GM04503 (cell line): ENCODE measurements at places on chromosomes 6 and 20.

DNA sequence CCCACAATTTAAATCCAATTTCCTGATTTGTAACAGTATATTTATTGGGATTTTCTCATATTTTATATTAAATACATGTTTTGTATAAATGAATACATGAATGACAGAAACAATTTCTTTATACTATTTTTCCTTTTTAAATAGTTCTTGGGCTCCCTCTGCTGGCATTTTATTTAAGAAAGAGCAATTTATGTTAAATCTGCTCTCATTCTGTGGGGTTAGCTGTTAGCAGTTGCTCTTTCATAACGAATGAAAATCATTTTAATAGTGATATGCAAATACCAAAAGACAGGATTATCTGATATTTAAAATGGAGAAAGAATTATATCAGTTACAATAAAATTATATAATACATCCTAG, 118.3 kb downstream of the RALGAPA2 start:
- no peak for DNase-seq

GRCh38 chr6:149433881-149434280, 33.8 kb downstream of the SUMO4 start:
- peak; percentile 41 for DNase-seq

DNA sequence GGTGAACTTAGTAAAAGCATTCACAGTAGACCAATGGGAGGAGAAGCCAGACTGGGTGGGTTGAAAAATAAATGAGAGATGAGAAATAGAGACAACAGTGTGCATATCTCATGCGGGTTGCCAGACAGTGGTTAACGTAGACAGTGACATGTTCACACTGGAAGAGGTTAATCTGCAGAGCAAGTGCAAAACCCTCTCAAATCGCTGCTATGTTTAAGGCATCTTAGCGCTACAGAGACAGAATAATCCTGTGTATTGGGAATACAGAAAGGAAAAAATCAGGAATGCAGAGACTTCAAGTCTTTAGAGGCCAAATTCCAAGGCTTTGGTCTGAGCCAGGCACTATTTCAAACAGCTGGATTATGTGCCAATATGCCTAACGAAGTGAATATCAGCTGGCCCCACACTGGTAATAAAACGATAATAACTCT, 107.1 kb downstream of the TSHZ2 start:
- DNase-seq, result no peak

DNA sequence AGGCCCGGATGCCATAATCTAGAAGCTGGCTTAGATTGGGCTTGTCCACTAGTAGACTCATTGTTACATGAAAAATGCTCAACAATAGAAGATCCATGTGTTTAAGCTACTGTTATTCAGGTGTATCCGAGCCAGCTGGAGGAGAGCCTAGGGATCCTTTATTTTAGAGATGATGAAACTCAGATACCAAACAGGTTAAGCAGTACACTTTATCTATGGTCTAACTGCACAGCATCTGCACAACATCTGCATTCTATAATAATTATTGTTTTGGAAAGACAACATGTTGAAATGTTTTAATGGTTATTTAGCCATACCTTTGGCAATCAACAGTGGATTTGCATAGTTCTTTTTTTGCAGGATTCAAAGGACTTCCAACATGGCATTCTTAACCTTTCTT, 134.1 kb downstream of the RFPL4B start:
- DNase-seq, result no peak

GRCh38 chr6:43753570-43754183, 16.3 kb upstream of the VEGFA start:
- DNase-seq, result no peak

DNA sequence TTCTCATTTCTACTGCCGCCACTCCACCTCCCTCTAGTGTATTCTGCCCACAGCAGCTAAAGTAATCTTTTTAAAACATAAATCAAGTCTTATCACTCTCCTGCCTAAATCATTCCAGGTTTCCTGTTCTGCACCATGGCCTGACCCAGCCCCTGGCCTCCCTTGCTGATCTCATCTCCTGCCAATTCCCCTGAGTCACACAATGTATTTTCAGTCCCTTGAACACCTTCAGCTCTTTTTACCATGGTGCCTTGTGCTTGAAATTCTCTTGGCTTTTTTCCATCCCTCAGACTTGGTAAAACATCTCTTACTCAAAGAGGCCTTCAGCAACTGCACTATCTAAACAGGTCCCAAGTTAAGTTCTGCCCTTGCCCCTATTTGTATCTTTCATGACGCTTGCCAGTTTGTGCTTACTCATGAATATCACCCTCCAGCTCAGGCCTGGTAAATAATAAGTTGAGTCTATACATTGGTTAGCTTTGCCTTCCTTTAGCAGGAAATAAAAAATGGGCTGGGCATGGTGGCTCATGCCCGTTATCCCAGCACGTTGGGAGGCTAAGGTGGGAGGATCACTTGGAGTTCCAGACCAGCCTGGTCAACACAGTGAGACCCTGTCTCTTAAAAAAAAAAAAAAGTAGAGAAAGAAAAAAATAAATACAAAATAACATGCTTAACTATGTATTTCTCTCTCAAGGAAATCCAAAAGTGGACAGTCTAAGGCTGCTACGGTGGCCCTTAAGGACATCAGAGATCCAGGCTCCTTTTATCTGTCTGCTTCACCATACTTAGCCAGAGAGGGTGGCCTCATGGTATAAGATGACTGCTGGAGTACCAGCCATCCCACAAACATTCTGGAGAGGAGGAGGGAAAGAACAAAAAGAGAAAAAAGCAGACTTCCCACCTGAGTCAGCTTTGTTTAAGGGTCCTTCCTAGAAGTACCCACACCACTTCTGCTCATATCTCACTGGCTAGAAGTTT, 62.2 kb downstream of the ARFGEF2 start:
- peak; percentile 33 for DNase-seq

DNA sequence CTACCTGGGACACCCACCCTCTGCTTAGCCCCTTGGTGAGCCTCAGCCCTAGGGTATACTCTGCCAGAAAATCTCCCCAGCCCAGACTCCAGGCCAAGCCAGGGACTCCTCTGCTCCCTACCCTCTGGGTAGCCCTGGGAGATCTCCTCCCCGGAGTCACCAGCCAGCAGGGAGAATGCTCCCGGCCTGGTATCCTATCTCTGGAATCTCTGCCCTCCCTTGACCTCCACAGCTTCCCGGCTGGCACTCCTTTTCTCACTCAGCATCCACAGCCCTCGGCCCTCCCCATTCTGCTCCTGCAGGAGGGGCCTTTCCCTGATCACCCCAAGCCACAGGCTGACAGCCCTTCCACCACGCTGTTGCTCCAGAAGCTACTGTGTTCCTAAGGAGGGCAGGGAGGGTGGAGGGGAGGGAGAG, 22.6 kb downstream of the NOL4L start:
- DNase-seq, result no peak

DNA sequence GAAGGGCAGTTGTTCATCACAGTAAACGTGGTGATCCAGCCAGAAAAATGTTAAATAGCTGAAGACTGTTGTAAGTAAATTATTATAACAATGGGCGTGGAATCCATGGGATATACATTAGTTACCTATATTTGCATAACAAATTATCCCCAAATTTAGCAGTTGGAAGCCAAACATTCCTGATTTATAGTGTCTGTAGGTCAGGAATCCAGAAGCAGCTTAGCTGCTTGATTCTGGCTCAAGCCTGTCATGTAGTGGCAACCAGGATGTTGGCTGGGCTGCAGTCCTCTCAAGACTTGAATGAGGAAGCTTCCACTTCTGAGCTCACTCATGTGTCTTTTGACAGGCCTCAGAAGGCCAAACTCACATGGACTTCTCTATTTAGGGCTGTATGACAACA, 6.9 kb upstream of the ADGRB3 start:
- DNase-seq, result no peak

DNA sequence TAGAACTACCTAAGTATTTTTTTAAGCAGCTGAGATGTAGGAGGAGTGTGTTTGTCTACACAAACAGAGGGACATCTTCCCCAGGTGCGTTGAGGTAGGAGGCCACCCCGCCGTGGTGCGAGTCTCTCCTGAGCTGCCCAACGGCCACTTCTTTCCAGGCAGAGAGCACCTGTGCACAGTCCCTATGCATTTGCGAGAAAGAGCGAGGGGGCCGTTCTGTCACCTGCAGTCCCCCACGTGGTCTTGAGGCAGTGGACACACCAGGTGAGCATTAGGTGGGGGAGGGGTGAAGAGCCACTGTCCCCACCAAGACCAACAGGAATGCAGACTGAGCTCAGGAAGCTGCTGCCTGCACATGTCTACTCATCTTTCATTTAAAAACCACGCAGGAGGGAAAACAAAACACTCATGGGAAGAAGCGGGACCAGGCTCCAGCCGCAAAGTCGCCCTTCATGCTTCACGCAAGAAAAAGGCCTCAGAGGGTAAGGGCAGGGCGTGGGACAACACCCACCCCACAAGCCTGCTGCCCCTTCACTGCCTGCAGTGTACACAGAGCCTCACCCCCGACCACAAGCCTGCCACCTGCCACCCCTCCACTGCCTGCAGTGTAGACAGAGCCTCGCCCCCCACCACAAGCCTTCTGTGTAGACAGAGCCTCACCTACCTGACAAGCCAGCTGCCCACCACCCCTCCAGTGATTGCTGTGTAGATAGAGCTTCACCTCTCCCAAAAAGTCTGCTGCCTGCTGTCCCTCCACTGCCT, 142.0 kb downstream of the DLL1 start:
- DNase-seq, result no peak

DNA sequence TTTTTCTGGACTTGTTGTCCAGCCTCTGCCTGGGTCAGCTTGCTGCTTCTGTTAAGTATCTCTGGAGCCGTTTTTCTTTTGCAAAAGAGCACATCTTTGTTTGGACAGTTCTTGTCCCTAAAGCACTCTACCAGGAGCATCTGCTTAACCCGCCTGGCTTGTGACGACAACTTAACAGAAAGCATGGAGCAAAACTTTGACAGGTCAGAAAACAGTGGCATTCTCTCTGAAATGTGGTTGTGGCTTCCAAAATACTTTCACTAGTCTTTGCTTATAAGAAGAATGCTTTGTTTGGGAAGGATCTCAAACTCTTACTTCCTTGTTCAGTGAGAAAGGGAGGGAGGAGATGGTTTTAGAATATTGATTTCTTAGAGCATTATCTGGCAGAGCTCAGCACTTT, 47.6 kb downstream of the CD109 start:
- no peak for DNase-seq

- no peak for DNase-seq
Observed at GRCh38 chr6:157054531-157054979, 268.8 kb downstream of the TMEM242 start.

GRCh38 chr20:59668926-59669850, 64.8 kb downstream of the PHACTR3 start:
- DNase-seq, result no peak

DNA sequence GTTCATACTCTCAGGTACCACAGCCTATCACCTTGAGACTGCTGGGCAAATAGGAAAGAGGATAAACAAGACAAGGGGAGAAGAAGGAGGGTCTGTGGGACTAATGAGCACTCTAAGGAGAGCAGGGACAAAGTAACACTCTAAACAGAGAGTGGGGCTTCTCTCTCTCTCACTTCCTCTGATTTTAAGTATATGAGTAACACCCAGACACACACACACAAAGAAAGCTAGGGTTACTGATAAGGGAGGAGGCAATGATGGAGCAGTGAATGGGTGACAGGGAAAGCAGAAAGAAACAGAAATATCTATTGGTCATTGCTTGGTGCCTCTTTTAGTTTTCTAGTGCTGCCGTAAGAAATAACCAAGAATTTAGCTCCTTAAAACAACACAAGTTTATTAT, 96.2 kb upstream of the RNF217 start:
- no peak for DNase-seq

- DNase-seq, result no peak
Observed at GRCh38 chr6:74946961-74947360, 258.9 kb downstream of the COL12A1 start.

- DNase-seq, result no peak
Observed at GRCh38 chr6:35461270-35461669, 6.9 kb upstream of the RPL10A start.

DNA sequence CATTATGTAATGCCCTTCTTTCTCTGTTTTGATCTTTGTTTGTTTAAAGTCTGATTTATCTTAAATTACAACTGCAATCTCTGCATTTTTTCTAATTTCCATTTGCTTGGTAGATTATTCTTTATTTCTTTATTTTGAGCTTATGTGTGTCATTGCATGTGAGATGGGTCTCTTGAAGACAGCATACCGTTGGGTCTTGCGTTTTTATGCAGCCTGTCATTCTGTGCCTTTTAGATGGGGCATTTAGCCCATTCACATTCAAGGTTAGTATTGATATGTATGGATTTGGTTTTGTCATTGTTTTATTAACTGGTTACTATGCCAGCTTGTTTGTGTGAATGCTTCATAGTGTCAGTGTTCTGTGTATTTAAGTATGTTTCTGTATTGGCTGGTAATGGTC, 84.9 kb upstream of the HMGCLL1 start:
- DNase-seq, result no peak

DNA sequence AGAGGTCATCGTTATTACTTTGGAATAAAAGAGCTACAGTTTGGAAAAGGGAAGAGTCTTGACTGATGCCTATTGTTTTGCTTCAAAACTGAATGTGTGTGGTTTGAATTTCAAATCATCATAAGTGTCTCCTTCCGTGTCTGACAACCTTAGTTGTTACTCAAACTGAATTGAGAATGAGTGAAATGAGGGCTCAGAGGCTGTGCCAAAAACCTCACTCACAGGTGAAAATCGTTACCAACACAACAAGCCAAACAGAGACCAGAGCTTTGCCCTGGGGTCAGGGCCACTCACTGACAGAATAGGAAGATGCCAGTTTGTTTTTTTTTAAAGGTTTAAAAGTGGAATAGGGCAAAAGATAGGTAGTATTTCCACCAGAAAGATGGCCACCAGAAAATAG, 15.2 kb upstream of the SIRT5 start:
- no peak for DNase-seq

DNA sequence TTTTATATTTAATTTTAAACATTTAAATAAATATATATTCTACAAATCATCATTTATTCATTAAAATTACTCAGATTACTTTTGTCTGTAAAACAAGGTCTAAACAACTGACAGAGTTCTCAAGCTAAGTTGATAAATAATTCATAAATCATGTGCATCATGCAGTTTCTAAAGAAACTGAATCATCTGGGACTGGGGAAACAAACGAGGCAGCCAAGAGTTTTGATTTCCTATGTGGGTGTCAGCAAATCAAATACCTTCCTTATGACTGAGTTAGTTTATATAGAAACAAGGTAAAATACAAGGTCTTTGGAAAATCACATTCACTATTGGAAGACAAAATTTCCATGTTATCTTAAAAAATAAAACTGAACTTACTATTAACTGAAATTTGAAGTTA, 149.9 kb upstream of the BEND6 start:
- DNase-seq, result peak; percentile 34

GRCh38 chr20:9460518-9460917, 53.9 kb upstream of the LAMP5 start:
- no peak for DNase-seq

DNA sequence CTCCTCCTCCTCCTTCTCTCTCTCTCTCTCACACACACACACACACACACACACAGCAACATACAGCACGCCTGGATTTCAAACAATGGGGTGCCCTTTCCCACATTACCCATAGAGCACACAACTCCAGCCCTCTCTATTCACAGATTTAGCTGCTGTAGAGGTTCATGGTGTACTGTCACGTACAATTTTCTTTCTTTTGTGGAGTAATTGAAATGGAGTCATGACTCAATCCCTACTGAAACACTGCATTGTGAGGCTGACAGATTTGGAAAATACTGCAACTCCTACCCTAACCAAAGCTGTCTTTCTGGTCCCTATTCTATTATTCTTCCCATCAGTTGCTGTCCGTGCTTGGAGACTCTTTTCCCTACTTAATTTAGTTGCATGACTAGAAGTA, 166.9 kb downstream of the EDN1 start:
- DNase-seq, result no peak
